ENCODE measurements at places on chromosomes 12 and 14. TPM values are rescaled to one million over a fixed set of nuclear protein-coding genes. Genes with fewer than 3 reads are reported as not detected.

Gene FUT8
- 67.5 TPM for total RNA-seq

Gene ERBB3
- 128 TPM for total RNA-seq

Gene SOAT2
- 21.8 TPM for total RNA-seq

DNA sequence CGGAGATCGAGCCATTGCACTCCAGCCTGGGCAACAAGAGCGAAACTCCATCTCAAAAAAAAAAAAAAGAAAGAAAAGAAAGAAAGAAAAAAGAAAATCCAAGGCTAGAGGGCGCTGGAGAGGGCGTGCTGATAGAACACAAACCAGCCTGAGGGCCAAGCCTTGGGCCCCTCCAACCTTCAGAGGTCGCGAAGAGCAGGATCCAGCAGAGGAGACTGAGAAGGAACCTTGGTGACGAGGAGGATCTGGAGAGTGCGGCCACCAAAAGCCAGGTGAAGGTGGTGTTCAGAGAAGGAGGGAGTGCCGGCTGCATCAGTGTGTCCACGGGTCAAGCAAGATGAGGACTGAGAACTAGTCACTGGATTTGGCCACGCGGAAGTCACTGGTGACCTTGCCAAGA is 4.1 kb upstream of the DYNC1H1 start:
- no peaks in the 10 kb centered on the region for H3K27me3 ChIP-seq
- peaks cover 3% of the 10 kb centered on the region for H3K4me1 ChIP-seq
- no peak for DNase-seq
- no peak overlapping the region for H3K27ac ChIP-seq
- H3K4me3 ChIP-seq, result no peak overlapping the region
- no peaks in the 10 kb centered on the region for H3K36me3 ChIP-seq

GRCh38 chr14:51053157-51053556 is 41.7 kb downstream of the TRIM9 start:
- no peak overlapping the region for H3K4me3 ChIP-seq
- no peak overlapping the region for H3K27ac ChIP-seq
- H3K36me3 ChIP-seq, result no peaks in the 10 kb centered on the region
- no peaks in the 10 kb centered on the region for H3K27me3 ChIP-seq
- no peaks in the 10 kb centered on the region for H3K4me1 ChIP-seq
- DNase-seq, result no peak

DNA sequence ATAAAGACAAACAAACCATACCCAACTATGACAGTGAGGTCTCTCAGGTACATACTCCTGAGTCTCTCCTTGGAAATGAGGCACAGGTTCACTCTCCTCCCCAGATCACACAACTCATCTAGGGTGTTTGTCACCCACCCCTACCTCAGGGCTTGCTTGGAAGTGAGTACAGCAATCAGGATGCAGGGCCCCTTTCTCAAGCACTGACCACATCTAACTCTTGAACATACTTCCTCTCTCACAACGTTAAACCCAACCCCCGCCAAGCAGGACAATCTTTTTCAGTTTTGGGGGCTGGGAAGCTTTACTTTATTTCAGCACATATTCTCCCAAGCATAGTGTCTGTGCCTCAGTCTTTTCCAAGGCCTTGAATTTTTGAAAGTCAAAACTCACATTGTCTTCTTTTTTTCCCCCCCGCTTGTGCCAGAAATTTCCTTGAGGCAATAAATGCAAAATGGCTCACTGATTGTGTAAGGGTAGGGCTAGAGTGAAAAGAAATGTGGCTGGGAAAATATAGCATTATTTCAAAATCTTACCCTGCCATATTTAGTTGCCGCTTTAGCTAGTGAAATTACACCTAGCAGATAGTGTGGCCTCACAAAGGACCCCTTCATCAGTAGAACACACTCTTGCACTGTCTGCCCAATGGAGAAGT is 2.4 kb upstream of the GPR65 start:
- H3K27me3 ChIP-seq, result no peaks in the 10 kb centered on the region
- H3K4me1 ChIP-seq, result peaks cover 2% of the 10 kb centered on the region
- DNase-seq, result no peak
- H3K36me3 ChIP-seq, result no peaks in the 10 kb centered on the region
- no peak overlapping the region for H3K4me3 ChIP-seq
- H3K27ac ChIP-seq, result no peak overlapping the region

DNA sequence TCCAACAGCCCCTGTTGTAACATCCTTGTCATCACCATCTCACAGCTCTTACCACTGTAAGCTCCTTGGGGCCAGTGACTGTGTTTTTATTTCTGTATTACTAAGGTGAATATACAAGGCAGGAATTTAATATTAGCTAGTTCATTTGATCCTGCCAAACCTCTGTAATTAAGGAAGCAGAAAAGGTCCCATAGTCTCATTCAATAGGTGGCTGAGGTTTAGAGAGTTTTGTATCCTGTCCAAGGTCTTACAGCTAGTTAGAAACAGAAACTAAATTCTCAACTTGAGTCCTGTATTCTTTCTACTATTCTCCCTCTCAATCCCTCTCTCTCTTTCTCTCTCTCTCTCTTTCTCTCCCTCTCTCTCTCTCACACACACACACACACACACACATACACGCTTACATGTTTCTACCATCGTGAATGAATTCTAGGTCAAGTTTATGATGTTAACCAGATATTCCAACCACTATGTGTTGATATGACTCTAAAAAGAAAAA is 543 bp upstream of the GLIPR1 start:
- peak overlapping the region; percentile 83 for H3K27ac ChIP-seq
- H3K4me1 ChIP-seq, result peaks cover 6% of the 10 kb centered on the region
- no peak overlapping the region for H3K4me3 ChIP-seq
- DNase-seq, result no peak
- no peaks in the 10 kb centered on the region for H3K27me3 ChIP-seq

GRCh38 chr12:121577443-121578180 is 3.2 kb downstream of the KDM2B start:
- H3K4me3 ChIP-seq, result no peak overlapping the region
- H3K4me1 ChIP-seq, result peaks cover 31% of the 10 kb centered on the region
- DNase-seq, result no peak
- no peaks in the 10 kb centered on the region for H3K27me3 ChIP-seq
- no peaks in the 10 kb centered on the region for H3K36me3 ChIP-seq

DNA sequence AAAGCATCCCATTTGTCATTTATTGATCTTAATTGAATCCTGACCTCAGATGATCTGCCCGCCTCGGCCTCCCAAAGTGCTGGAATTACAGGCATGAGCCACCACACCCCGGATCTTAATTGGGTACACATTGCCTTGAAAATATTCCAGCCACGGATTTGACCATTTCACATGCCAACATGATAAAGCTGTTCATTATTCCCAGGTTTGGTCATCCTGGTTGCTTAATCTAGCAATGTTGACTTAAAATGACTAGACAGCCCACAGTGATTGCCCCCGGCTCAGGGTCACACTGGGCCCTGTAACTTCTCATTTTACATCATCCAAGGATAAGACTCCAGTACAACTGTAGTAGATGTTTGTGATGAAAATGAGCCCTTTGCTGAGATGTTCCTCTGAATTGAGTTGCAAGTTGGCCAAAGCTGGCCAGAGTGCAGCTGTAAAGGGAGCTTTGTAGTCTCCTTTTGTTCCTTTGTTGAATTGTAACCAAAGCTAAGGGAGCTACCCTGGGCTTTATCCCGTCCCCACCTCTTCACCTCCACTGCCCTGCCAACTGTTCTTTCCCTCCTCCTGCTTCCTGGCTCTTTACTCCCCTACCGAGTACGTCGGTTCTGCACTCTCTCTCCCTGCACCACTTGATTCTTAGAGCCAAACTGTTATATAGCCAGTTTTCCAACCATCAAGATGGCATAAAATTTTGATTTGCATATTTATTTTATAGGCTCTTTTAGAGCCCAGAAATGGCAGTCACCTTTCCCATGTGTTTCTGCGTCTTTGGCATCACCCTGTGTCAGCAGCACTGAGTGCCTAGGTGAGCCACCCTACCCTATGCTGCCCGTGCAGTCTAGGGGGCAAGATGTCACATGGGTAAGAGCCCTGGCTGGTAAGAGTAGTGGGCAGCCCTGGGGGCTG is 141.3 kb upstream of the HIF1A start:
- no peak overlapping the region for H3K4me3 ChIP-seq
- H3K36me3 ChIP-seq, result no peaks in the 10 kb centered on the region
- peaks cover 10% of the 10 kb centered on the region for H3K4me1 ChIP-seq
- peak overlapping the region; percentile 92 for H3K27ac ChIP-seq

DNA sequence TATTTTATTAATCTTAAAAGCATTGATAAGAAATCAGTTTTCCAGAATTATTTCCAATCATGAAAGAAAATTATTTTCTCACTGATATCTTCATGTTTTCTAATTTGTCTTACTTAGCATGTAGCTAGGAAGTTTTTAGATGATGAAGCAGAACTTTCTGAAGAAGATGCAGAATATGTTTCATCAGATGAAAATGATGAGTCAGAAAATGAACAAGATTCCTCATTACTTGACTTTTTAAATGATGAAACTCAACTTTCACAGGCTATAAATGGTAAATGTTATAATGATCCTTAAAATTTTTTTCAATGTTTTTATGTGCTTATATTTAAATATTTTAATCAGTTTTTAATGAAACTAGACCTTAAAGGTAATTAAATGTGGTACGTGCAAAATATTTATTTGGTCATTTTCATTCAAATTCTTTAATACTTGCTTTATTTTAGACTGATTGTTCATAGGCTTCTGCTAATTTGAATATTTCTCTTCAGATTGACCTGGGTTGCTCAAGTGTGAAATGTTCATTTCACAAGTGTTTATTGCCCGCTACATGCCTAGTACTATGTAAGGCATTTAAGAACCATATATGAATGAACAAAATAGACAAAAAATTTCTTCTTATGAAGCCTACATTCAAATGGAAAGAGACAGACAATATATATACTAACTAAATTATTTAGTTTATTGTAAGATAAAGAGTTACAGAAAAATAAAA is 49.5 kb downstream of the FANCM start:
- H3K27ac ChIP-seq, result no peak overlapping the region
- H3K36me3 ChIP-seq, result no peaks in the 10 kb centered on the region
- no peak for DNase-seq
- no peaks in the 10 kb centered on the region for H3K4me1 ChIP-seq
- H3K4me3 ChIP-seq, result no peak overlapping the region

DNA sequence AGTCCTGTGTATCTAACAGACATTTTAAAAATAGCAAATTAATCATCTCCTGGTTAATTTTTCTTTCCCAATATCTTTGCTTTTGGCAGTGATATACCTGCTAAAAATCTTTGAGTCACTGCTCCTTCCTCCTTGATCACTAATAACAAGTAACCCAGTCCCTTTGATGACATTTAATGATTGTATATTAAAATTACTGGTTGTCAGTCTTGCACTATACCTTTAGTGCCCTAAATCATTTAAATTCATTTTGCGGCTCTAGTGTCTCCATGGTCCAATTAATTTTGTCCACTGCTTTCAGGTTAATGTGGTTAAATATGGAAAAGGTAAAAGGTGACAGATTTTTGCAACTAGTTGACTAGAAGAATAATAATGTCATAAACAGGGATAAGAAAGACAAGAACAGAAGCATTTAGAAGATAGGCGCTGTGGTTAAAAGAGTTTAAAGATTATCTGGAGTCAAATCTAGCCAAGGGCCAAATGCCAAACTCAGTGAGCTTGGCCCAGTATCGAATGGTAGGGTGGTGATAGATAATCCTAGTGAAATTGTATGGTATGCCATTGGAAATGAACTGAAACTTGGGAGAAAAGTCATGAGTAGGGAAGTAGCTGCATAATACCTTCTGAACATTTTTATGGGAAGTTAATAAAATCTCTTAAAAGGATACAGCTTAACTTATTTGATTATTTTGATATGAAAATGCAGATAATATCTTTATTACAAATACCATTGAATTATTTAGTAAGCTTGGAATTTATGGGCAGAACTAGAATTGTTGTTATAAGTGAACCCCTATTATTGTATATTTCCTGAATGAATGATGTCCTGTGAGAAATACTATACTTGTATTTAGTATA is 115.0 kb downstream of the PCNX1 start:
- no peak for DNase-seq
- no peaks in the 10 kb centered on the region for H3K27me3 ChIP-seq
- H3K4me3 ChIP-seq, result no peak overlapping the region
- H3K4me1 ChIP-seq, result no peaks in the 10 kb centered on the region
- H3K27ac ChIP-seq, result no peak overlapping the region
- H3K36me3 ChIP-seq, result no peaks in the 10 kb centered on the region

DNA sequence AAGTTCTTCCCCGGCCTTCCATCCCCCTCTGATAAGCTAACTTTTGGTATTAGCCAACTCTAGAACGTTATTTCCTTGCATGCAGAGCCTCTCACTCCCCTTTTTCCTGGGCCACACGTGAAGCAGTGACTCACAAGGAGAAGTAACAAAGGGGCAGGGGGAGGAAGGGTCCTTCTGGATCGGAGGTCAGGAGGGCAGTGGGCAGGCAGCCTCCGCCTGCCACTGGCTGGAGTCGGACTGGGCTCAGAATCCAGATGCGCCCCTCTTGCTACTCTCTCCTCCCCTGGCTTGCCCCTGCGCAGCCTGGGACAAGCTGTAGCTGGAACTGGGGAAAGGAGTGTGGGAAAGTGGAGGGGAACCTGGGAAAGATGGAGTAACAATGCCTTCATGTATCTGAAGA is 55.0 kb downstream of the TPCN1 start:
- no peak for DNase-seq
- H3K4me3 ChIP-seq, result no peak overlapping the region
- no peak overlapping the region for H3K27ac ChIP-seq
- peaks cover 14% of the 10 kb centered on the region for H3K4me1 ChIP-seq
- H3K36me3 ChIP-seq, result no peaks in the 10 kb centered on the region

DNA sequence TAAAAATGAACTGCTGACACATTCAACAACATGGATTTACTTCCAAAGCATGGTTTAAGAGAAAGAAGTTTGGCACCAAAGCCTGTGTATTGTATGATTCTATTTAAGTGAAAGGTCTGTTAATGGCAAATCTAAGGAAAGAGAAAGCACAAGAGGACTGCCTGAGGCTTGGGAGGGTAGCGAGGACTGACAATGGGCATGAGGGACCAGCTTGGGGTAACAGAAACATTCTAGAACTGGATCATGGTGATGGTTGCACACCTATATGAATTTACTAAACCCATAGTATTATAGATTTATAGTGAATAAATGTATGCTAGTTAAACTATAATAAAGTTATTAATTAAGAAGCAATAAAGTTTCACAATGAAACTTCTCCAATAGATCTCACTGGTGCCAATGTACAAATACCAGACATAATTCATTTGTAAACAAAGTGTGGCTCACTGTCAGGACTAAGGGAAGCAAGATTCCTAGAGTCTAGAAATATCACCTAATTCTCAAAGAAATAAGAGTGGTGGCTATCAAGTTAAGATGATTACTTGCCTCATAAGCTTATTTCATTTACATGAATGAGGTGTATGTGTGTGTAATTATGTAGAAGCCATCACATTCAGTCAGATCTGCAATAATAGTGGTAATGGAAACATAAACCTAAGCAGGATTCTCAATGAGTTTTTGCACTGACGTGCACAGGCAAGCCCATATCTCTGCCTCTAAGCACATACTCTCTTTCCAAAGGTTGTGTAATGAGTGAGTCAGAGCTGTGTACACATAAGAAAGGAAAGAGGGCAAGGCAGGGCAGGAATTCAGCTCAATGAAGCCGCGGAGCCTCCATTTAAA is 353.4 kb downstream of the KCNH5 start:
- H3K27me3 ChIP-seq, result no peaks in the 10 kb centered on the region
- peaks cover 32% of the 10 kb centered on the region for H3K4me1 ChIP-seq
- no peaks in the 10 kb centered on the region for H3K36me3 ChIP-seq
